Daoy (cell line): ENCODE measurements at places on chromosomes 5 and 9. TPM values are rescaled to one million over a fixed set of nuclear protein-coding genes. Genes with fewer than 3 reads are reported as not detected.

GRCh38 chr5:56669534-56670483, 145.5 kb upstream of the MAP3K1 start:
- no peak for DNase-seq

DNA sequence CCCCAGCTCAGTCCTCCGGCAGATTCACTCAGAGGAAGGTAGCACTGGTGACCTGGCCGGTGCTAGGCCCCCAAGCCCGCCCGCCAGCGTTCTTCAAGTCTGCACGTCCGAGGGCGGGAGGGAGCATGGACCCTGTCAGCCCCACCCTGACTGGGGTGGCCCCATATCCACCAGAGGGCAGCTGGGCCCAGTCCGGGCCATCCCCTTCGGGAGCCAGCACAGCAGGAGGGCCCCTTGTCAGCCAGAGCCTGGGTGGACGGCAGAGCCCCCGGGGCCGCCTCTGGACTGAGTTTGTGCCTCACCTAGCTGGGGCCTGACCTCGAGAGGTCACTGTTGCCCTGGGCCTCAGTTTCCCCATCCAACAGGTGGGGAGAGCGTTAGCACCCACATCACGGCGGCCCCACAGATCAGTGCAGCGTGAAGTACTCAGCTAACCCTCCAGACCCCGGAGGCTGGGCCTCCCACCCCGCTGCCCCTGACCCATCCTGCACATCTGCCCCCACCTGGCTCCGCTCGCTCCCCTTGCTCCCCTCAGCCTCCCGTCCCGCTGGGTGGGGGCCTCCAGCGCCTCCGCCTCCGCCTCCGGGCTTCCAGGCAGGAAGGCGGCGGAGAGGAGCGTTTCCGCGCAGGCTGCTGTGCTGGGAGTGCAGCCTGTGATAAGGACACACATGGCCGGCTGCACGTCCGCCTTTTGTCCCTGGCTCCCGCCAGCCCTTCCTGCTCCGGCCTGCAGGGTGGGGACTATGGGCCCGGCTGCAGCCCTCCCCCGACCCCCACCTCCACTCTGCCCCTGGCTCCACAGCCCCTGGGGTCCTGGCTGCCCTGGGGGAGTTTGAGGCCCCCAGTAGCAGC, 16.6 kb upstream of the EGFL7 start:
- no peak for DNase-seq

DNA sequence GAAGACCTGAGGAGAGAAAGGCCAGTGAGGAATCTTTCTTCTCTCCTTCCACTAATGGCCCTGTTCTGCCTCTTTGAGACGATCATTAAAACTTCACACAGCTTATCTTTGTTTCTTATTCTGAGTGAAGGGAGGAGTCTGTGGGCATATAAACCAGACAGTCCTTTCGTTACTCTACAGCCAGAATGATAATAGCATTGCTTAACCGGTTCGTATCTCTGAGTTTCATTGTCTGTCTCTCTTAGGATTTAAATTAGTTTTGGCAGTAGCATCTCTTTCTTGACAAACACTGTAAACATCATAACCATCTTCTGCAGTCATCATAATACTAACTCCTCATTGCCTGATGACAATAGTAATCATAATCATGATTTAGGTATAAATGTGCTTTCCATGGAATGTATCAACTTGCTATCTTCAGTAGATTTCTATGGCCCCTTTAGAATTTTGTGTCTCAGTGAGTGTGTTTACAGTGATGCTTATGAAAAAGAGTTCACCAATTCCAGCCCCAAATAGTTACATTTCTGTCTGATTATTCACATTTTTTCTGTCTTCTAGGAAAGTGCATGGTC, 618.8 kb upstream of the KLF4 start:
- DNase-seq, result no peak

- DNase-seq, result peak; percentile 65
Observed at GRCh38 chr5:136021016-136021405, 7.8 kb upstream of the TGFBI start.

STK32A gene
- 2.1 and 4.8 TPM in 2 replicates for total RNA-seq

SAPCD2 gene
- total RNA-seq, result 69.8 and 86.6 TPM in 2 replicates

CRHBP gene
- 1.3 TPM in 1 of 2 replicates, not detected in the other for total RNA-seq

FAM153A gene
- total RNA-seq, result not detected in 2 replicates

AFF4 gene
- total RNA-seq, result 25.0 and 34.2 TPM in 2 replicates

PKD2L2 gene
- not detected in 2 replicates for total RNA-seq
